ENCODE measurements at places on chromosomes 4 and X. TPM values are rescaled to one million over a fixed set of nuclear protein-coding genes. Genes with fewer than 3 reads are reported as not detected.

Gene VCX3A
- not detected for total RNA-seq

DNA sequence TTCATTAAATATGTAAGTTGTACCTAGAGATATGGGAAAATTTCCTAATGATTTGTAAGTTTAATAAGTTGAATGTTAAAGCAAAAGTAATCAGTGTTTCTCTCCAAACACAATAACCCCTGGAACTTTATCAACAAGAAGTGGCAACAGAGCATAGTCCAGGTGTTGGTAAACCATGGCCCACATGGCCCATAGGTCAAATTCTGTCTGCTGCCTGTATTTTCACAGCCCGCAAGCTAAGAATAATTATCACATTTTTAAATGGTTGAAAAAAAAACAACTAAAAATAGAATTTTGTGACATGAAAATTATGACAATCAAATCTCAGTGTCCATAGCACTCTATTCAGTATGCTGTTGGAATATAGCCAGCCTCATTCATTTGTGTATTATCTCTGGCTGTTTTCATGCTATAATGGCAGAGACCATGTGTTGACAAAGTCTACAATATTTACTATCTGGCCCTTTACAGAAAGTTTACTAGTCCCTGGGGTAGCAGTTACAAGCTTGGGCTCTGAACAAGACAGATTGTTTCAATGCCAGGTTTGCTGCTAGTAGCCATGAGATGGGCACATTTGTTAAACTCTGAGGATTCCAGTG is 395.8 kb downstream of the GASK1B start:
- DNase-seq, result no peak

Gene AMER1
- 4.1 TPM for total RNA-seq

GRCh38 chrX:99469439-99469838 is 940.6 kb downstream of the PCDH19 start:
- DNase-seq, result no peak

GRCh38 chrX:30821116-30821515 is 67.9 kb downstream of the TAB3 start:
- no peak for DNase-seq

DNA sequence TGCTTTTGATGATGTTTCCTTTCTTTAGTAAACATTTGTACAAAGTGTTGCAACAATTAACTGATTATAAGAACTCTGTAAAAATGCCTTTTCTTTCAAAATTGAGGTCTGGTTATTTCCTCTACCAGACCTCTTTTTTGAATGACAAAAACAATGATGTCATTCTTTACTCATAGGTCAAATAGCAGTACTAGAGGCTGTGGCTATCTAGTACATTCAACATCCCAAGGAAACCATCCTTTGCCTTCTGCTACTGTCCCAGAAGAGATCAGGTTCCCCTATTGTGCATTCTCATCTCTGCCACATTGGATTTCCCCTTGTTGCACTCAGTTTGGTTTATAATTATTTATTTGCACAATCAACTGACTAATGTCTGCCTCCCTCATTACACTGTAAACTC is 19.1 kb upstream of the MAD2L1 start:
- no peak for DNase-seq

Gene BANK1
- total RNA-seq, result 0.35 TPM

Gene GSX2
- total RNA-seq, result not detected

- DNase-seq, result no peak
These were observed 121.6 kb downstream of the RASL11B start for GRCh38 chr4:52983563-52984303.

GRCh38 chrX:68048774-68049173 is 384.5 kb downstream of the OPHN1 start:
- no peak for DNase-seq

Gene PPID
- total RNA-seq, result 33.4 TPM

DNA sequence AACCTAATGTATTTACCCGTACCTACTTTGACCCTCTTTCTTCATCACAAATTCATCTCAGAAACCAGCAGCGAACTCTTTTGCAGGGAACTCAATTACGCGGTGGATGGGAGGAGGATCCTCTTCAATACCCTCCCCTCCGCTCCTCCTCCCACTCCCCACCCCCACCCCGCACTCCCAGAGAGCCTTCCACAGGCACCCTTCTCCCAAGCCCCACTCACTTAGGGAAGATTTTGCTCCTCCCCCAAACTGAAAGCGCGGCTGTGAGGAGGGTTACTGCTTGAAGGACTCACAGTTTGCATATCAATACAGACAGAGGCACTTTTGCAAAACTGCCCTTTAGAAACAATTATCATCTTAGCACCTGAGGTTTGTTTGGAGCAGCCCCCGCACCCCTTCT is 960 bp upstream of the IL1RAPL1 start:
- DNase-seq, result no peak

DNA sequence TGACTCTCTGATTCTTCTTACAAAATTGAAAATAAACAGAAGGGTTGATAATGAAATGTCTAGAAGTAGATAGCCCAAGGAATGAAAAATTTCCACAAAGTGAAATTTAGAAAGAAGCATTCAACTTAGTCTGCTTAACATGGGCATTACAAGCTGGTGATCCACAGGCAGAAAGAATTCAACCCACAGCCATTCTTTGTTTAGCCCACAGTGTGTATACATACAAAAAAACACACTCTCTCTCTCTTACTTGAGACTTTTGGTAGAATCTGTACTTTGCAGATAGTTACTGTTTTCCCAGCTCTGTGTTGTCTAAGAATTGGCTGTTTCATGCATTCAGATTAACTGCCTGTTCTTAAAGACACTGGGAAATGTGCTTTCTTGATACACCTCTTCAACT is 159.8 kb downstream of the SLC4A4 start:
- DNase-seq, result no peak

GRCh38 chr4:14607578-14607977 is 394.7 kb upstream of the CPEB2 start:
- no peak for DNase-seq

Gene ODAPH
- total RNA-seq, result not detected

DNA sequence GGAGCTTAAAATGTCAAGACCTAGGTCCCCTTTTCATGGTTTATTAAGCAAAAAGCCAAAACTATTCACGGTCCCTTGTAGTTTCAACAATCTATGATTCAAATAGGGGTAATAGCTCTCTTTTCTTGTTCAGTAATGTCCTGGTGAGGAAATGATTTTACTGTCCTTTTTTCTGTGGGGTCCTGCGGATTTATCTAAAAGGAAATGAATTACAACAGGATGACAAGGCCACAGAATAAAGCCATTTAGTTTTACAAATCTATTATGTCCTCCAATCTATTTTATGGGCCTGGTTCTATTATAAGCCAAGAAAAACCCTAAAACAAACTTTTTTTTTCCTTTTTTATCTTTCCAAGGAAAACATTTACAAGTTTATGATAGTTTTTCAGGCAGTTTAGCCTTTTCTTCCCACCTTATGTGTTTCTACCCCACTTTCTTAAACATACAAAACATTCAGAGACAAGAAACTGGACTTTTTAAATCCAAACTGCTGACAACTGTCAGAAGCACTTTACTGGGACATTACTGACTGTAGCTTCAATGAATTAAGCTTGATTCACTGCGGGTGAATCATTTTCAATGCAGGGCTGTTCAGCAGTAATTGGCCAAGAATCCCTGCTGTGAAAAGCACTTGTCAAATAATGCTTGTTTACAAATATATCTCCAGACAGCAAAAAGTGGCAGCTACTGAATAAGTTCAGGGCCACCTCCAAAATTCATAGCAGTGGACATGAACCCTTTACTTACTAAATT is 4.3 kb downstream of the EPHA5 start:
- no peak for DNase-seq
